ENCODE measurements at places on chromosomes 3 and 15. TPM values are rescaled to one million over a fixed set of nuclear protein-coding genes. Genes with fewer than 3 reads are reported as not detected.

DNA sequence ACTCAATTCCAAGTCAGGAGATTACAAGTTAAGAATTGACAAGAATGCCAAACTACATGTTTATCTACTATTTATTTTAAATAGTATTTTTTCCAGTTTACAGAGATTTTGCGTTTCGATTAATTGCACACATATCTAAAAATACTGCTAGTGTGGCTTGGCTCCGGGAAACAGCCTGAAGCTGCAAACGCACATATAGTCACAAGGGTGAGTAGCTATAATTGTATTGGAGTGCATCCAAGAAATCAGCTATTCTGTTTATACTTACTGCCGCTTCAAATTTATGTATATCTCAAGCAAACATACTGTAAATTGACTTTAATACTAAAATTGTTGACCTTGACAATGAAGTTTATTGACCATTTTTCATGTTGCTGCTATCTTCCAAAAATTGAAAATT, 77.0 kb upstream of the PLSCR5 start:
- H3K4me1 ChIP-seq: no peaks in the 10 kb centered on the region
- H3K36me3 ChIP-seq: no peaks in the 10 kb centered on the region
- H3K4me3 ChIP-seq: no peak overlapping the region
- no peaks in the 10 kb centered on the region for H3K27me3 ChIP-seq
- no peak overlapping the region for H3K27ac ChIP-seq

GRCh38 chr15:60582370-60583036, 103.6 kb upstream of the ICE2 start:
- peak; percentile 70 for DNase-seq
- H3K4me1 ChIP-seq: peaks cover 85% of the 10 kb centered on the region
- no peaks in the 10 kb centered on the region for H3K36me3 ChIP-seq
- peak overlapping the region; percentile 76 for H3K4me3 ChIP-seq
- H3K27ac ChIP-seq: peak overlapping the region; percentile 94

Gene GLCE
- total RNA-seq: 4.2 TPM

- no peak overlapping the region for H3K4me3 ChIP-seq
- H3K4me1 ChIP-seq: peaks cover 29% of the 10 kb centered on the region
- no peaks in the 10 kb centered on the region for H3K36me3 ChIP-seq
- H3K27me3 ChIP-seq: no peaks in the 10 kb centered on the region
- H3K27ac ChIP-seq: no peak overlapping the region
- no peak for DNase-seq
Observed at GRCh38 chr3:58528629-58529028, 8.4 kb downstream of the ACOX2 start.

Gene NR1I2
- total RNA-seq: 0.17 TPM

DNA sequence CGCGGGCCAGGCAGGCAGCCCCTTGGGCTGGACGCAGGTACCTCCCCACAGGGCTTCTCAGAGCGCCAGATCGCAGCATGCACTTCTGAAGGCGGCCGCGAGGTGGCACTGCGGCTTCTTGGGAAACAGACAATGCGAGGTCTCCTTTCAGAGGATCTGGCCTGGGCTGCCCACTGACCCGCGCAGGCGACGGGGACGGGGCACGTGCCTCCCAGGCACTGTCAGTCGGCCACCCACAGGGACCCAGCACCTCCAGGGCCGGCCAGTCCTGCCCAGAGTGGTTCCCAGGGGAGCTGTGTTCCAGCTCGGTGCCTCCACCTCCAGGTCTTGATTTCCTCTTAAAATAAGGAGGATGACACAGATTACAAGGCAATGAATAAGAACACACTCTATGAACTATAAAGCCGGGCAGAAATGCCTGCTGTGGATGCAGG, 24.4 kb upstream of the TXNRD3 start:
- H3K27me3 ChIP-seq: peaks cover 5% of the 10 kb centered on the region
- peak; percentile 79 for DNase-seq
- H3K27ac ChIP-seq: no peak overlapping the region

GRCh38 chr15:75696311-75696720, 16.3 kb downstream of the CSPG4 start:
- H3K27me3 ChIP-seq: peaks cover 18% of the 10 kb centered on the region
- DNase-seq: no peak
- no peak overlapping the region for H3K27ac ChIP-seq
- no peak overlapping the region for H3K4me3 ChIP-seq
- H3K4me1 ChIP-seq: peaks cover 13% of the 10 kb centered on the region

DNA sequence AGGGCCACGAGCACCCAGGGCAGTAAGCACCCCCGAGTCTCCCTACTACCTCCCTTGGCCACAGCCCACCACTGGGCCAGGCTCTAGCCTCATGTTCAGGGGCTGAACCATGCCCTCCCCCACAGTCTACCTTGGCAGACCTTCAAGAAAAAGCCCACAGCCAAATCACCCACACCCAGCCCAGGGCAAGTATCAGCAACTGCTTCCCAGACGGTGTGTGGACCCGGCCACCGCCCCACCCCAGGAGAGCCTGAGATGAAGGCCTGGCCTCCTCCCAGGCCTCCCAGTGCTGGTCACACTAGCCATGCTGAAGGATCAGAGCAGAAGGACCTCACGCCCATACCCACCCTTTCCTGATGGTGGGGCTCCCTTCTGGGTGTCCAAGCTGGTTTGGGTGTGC, 92.0 kb upstream of the LINGO1 start:
- H3K27ac ChIP-seq: no peak overlapping the region
- H3K4me3 ChIP-seq: no peak overlapping the region
- no peaks in the 10 kb centered on the region for H3K36me3 ChIP-seq
- H3K27me3 ChIP-seq: no peaks in the 10 kb centered on the region
- DNase-seq: no peak

Gene TOPBP1
- total RNA-seq: 102 TPM

GRCh38 chr15:91202510-91203102, 102.5 kb downstream of the SV2B start:
- no peak overlapping the region for H3K4me3 ChIP-seq
- no peaks in the 10 kb centered on the region for H3K36me3 ChIP-seq
- no peaks in the 10 kb centered on the region for H3K4me1 ChIP-seq
- H3K27me3 ChIP-seq: peaks cover 10% of the 10 kb centered on the region

Gene SPATA12
- total RNA-seq: not detected

DNA sequence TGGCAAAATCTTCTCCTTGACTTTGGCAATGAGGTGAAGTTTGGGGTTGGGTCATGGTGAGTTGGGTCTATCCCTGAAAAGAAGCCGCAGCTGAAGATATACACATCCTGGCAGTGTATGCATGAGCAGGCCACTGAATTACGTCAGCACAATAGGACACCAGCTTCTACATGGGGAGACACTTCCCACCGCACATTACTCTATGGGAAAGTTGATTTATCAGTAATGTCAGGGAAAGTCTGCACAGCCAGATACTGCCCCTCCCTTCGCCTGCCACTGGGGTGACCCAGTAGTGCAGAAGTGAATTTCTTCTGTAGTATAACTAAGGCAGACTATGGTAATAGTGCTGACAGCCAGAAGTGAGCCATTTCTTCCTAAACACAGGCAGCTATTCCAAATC, 245.0 kb downstream of the NTRK3 start:
- H3K4me1 ChIP-seq: no peaks in the 10 kb centered on the region
- no peak for DNase-seq
- H3K36me3 ChIP-seq: no peaks in the 10 kb centered on the region
- H3K27me3 ChIP-seq: peaks cover 8% of the 10 kb centered on the region
- H3K4me3 ChIP-seq: no peak overlapping the region

GRCh38 chr3:135243616-135244015, 448.6 kb downstream of the EPHB1 start:
- H3K27ac ChIP-seq: no peak overlapping the region
- no peaks in the 10 kb centered on the region for H3K36me3 ChIP-seq
- H3K4me1 ChIP-seq: no peaks in the 10 kb centered on the region
- H3K27me3 ChIP-seq: no peaks in the 10 kb centered on the region
- DNase-seq: no peak
- H3K4me3 ChIP-seq: no peak overlapping the region

Gene ZXDC
- total RNA-seq: 32.8 TPM

Gene CAMKV
- not detected for total RNA-seq

DNA sequence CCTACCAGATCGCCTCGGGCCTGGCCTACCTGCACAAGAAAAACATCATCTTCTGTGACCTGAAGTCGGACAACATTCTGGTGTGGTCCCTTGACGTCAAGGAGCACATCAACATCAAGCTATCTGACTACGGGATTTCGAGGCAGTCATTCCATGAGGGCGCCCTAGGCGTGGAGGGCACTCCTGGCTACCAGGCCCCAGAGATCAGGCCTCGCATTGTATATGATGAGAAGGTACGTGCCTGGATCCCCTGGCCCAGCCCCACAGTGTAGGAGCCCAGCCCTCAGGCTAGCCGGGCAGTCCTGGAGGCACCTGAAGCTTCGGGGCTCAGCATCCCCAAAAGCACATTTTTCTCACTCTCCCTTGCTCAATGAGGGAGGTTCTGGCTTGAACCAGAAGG, 135.8 kb downstream of the LRRK1 start:
- DNase-seq: no peak
- no peaks in the 10 kb centered on the region for H3K36me3 ChIP-seq
- H3K4me1 ChIP-seq: no peaks in the 10 kb centered on the region
- no peak overlapping the region for H3K4me3 ChIP-seq
- H3K27ac ChIP-seq: no peak overlapping the region
- H3K27me3 ChIP-seq: no peaks in the 10 kb centered on the region

GRCh38 chr3:144770915-144771351, 799.3 kb downstream of the DIPK2A start:
- no peak for DNase-seq
- H3K36me3 ChIP-seq: no peaks in the 10 kb centered on the region
- H3K27ac ChIP-seq: no peak overlapping the region
- H3K4me1 ChIP-seq: no peaks in the 10 kb centered on the region
- H3K27me3 ChIP-seq: no peaks in the 10 kb centered on the region
- H3K4me3 ChIP-seq: no peak overlapping the region

DNA sequence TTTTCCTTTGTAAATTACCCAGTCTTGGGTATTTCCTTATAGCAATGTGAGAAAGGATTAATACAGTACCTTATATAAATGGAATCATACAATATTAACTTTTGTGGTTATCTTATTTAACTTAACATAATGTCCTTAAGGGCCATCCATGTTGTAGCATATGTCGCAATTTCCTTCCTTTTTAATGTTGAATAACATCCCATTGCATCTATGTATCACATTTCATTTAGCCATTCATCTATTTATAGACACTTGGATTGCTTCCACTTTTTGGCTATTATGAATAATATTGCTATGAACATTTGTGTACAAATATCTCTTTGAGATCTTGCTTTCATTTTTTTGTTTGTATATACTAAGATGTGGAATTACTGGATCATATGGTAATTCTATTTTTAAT, 342.2 kb downstream of the PDCD6IP start:
- peaks cover 1% of the 10 kb centered on the region for H3K36me3 ChIP-seq
- H3K4me1 ChIP-seq: no peaks in the 10 kb centered on the region

Gene LSAMP
- total RNA-seq: not detected

DNA sequence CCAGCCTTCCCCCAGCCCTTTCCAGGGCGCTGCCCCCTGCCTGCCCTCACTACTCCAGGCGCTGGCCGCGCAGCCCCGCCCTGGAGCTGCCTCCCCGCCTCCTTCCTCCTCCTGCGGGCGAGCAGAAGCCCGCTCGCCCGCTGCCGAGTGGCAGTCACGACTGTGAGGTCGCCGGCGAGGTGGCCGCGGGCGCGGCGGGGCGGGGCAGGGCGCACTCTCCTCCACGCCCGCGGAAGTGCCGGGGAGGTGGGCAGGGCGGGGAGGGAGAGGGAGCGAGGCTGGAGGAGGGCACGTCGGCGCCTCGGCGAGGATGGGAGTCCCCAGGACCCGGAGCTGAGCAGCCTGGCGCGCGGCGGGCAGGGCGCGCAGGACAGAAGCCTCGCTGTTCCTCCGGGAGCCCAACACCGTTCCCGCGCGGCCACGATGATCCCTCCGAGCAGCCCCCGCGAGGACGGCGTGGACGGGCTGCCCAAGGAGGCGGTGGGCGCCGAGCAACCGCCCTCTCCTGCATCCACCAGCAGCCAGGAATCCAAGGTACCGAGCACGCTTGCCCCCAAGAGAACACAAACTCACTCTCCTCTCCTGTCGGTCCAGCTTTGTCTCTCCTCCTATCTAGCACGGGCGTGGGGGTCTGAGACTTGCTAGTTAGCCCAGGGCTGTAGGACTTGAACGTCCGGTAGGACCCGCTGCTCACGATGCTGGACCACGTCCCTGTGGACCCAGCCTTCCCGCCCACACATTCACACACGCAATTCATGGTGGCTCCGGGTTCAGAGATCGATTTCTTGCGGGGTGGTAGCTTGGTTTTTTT, at the start of gene STAC:
TSS of gene STAC (plus strand) at position 284 of the 811 bp plus-strand sequence. CDS start at position 424, 140 bp downstream.
- peak; percentile 8 for DNase-seq
- H3K4me1 ChIP-seq: no peaks in the 10 kb centered on the region
- H3K36me3 ChIP-seq: no peaks in the 10 kb centered on the region
- H3K4me3 ChIP-seq: peak within 1 kb of the TSS; percentile 72
- peaks cover 35% of the 10 kb centered on the region for H3K27me3 ChIP-seq
- no peak within 1 kb of the TSS for H3K27ac ChIP-seq

Gene SI
- not detected for total RNA-seq

Gene OR5H1
- total RNA-seq: not detected

Gene CP
- total RNA-seq: not detected

GRCh38 chr15:82228750-82229149, 33.8 kb downstream of the EFL1 start:
- no peak for DNase-seq
- peaks cover 6% of the 10 kb centered on the region for H3K4me1 ChIP-seq
- H3K36me3 ChIP-seq: peaks cover 7% of the 10 kb centered on the region

- H3K4me3 ChIP-seq: no peak overlapping the region
- H3K27me3 ChIP-seq: peaks cover 10% of the 10 kb centered on the region
- no peaks in the 10 kb centered on the region for H3K4me1 ChIP-seq
- no peak for DNase-seq
- H3K27ac ChIP-seq: no peak overlapping the region
Observed at GRCh38 chr3:18189282-18190050, 235.7 kb downstream of the SATB1 start.

- no peak overlapping the region for H3K4me3 ChIP-seq
- H3K4me1 ChIP-seq: peaks cover 86% of the 10 kb centered on the region
- no peak overlapping the region for H3K27ac ChIP-seq
- no peaks in the 10 kb centered on the region for H3K27me3 ChIP-seq
- peaks cover 7% of the 10 kb centered on the region for H3K36me3 ChIP-seq
Observed at GRCh38 chr3:188326111-188326510, 172.2 kb downstream of the LPP start.

DNA sequence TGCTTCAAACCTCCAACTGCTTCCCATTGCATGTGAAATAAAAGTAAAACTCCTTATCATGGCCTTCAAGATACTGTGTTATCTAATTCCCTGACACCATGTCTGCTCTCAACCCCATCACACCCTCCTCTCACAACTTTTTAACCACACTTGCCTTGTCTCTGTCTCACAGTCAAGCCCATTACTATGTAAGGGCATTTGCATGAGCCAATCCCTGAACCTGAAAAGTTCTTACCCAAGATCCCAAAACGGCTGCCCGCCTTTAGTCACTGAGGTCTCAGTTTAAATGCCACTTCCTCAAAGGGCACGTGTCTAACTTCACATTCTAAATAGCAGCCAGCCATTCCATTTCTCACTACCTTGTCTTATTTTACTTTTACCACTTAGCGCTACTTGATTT, 83.1 kb downstream of the SST start:
- H3K27me3 ChIP-seq: peaks cover 25% of the 10 kb centered on the region
- no peaks in the 10 kb centered on the region for H3K4me1 ChIP-seq
- H3K4me3 ChIP-seq: no peak overlapping the region
- H3K27ac ChIP-seq: no peak overlapping the region
- DNase-seq: no peak
